Activated CD8-positive, alpha-beta memory T cell treated with anti-CD3 and anti-CD28 coated beads, Interleukin-2, amount 10 ng/mL, durations not matched to agents 7 days and 5 days (primary cell): ENCODE measurements at places on chromosomes 7 and 10.
A peak's percentile ranks its signal among the peaks of the same experiment; 100 is the strongest.

DNA sequence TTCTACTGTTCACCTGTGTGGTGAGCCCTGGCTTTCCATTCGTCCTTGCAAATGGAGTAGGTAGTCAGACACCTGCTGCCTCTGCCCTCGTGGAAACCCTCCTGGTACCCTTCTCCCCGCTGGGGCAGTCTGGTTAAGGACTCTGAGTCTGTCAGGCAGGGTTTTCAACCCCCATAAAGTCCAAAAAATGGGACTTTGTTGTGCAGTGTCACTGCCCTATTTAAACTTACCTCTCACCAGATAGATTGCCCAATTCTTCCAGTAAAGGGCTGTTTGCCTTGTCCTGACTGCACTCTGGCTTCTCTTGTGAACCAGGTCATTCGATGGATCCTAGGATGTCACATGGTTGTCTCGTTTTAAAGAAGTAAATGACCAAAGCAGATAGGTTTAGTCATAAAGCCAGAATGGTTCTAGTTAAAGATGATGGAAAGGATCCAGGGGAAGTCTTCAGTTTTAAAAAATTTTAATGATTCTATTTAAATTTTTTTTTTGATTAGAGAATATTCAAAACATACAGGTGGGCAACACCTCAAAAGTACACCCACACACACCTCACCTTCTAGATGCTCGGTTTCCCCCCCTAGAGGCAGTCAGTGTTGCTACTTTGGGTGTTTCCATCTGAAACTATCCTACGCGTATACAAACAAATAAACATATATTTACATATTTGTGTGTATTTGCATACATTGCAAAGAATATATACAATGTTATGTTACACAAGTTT is 22.0 kb downstream of the TMEM176B start:
- DNase-seq: no peak

GRCh38 chr10:4316161-4316810 is 509.7 kb upstream of the AKR1E2 start:
- no peak for DNase-seq

- DNase-seq: no peak
These were observed 16.3 kb upstream of the CYP51A1 start for GRCh38 chr7:92150450-92151017.

- DNase-seq: no peak
These were observed 39.4 kb upstream of the ATOH7 start for GRCh38 chr10:68271196-68271882.

- DNase-seq: no peak
These were observed 84.6 kb downstream of the ICA1 start for GRCh38 chr7:8177109-8177933.

DNA sequence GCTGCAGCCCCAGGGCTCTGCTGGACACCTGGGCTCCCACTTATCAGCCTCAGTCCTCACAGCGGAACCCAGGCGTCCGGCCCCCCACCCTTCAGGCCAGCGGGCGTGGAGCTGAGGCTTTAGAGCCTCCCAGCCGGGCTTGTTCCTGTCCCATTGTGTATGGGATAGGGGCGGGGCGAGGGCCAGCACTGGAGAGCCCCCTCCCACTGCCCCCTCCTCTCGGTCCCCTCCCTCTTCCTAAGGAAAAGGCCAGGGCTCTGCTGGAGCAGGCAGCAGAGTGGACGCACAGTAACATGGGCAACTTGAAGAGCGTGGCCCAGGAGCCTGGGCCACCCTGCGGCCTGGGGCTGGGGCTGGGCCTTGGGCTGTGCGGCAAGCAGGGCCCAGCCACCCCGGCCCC is 2.7 kb downstream of the NOS3 start:
- no peak for DNase-seq

GRCh38 chr10:515674-516073 is 173.8 kb downstream of the DIP2C start:
- no peak for DNase-seq

DNA sequence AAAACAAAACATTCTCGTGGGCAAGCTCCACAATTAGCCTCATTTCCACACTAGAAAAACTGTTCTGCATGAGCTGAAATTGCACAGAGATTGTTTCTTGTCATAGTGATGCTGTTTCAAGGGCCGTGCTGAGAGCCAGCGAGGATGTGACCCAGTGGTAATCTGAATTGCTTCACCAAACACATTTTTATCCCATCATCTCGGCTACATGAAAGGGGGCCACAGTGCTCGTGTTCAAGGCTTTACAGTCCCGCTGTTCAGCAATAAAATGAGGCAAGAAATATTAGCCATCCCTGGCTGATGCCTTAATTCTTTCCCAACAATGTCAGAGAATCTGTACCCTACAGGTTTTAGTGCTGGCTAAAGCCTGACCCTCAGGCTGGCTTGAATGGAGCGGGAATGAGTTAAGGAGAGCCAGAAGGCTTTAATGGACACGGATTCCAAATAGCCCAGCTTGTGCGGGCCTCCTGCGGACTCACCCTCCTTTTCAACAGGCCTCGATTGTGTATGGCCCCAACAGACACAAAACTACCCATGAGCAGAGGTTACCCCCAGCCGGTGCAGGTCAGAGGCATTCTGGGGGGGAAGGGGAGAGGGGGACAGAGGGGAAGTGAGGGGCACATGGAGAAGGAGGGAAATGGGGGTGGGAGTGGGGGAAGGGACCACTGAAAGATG is 2.0 kb upstream of the GDF10 start:
- DNase-seq: no peak

GRCh38 chr10:121405549-121405948 is 192.7 kb downstream of the FGFR2 start:
- DNase-seq: no peak

GRCh38 chr7:7257899-7258692 is 75.8 kb downstream of the C1GALT1 start:
- peak; percentile 53 for DNase-seq

DNA sequence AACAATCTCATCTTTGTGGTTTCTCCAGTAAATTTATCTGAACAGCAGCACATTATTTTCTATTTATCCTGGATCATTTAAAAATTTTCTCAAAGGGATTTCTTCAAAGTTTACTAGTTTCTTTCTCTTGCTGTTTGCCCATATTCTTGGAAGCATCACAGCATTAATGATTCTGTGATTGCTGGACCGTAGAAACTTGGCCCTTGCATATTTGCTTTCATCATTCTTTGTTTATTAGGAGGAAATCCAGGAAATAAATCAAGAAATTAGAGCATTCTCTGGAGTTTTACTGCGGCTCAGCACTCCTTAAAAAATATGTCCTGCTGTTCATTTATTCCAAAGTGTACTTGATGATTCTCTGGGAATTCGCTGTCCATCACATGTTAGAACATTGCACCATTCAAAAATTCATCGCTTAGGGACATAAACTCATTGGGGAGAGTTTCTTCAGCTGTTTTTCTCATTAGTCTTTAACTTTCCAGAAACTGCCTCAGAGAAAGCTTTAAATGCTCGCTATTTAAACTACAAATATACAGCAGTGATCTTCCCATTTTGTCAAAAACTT is 264.0 kb upstream of the CDC14C start:
- DNase-seq: no peak

DNA sequence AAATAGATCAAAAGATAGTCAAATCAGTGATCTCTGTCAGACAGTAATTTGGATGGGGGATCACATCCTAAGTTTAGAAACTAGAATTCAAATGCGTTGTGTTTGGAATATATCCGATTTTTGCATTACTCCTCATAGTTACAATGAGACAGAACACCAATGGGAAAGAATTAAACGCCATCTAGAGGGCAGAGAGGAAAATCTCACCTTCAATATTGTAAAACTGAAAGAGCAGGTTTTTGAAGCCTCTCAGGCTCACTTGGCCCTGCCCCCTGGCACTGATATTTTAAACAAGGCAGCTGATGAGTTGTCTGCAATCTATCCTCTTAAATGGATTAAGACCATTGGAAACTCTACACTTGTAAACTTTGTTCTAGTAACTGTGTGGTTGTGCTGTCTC is 17.7 kb downstream of the FRG2B start:
- no peak for DNase-seq

GRCh38 chr10:3729397-3729976 is 55.5 kb downstream of the KLF6 start:
- DNase-seq: no peak
